Stimulated activated CD4-positive, alpha-beta T cell treated with anti-CD3 and anti-CD28 coated beads, Interleukin-1b, Interleukin-23, amount 100 ng/mL, for 1 hour (primary cell): ENCODE measurements at places on chromosomes 6 and 20.

GRCh38 chr20:2872459-2873009 is 747 bp upstream of the PTPRA start:
- DNase-seq, result peak; percentile 52

GRCh38 chr20:62460678-62461077 is 15.1 kb downstream of the GATA5 start:
- no peak for DNase-seq

GRCh38 chr6:38646166-38646878 is 6.6 kb upstream of the BTBD9 start:
- DNase-seq, result no peak

DNA sequence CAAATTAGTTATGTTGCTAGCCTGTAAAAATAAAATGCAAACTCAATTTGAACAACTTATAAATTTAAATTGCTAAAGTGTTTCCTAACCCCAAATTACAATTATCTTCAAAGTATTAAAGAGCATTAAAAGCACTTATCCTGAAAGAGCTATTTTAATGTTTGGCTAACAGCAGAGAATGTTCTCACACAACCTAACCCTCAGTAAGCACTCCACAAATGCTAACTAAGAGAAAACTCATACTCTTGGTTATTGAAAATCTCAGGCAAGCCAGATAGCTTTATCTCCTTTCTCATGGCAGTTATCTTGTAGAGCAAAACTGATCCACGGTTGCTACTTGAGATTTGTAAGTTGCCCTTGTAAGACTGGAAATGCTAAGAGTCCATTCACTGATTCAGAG is 30.5 kb upstream of the ADGRF1 start:
- no peak for DNase-seq

DNA sequence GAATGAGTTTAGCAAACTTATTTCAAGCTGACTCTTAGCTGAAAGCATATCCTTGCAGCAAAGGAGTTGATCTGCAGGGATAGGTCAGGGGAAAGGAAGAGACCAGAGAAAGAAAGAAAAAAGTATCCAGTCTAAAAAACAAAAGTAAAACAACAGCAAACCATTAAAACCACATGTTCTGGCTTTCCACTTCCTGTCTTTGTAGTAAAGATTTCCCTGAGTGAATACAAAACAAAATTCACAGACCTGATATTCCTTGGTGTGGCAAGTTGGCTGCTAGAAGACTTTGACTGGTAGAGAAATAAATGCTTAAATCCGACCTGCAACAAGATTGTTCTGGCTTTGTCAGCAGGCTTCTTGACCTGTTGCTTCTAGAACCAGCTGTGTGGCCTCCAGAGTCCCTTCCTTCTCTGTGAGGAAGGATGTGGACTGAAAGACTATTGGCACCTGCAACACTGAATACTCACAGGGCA is 23.4 kb upstream of the MCM3 start:
- no peak for DNase-seq

GRCh38 chr6:168210239-168211105 is 109.1 kb downstream of the DACT2 start:
- DNase-seq, result no peak

- no peak for DNase-seq
Measured at GRCh38 chr6:46734867-46735719, at the start of gene PLA2G7. Gene PLA2G7 (minus strand): TSS chr6:46735375. CDS start chr6:46722891, 12,484 bp downstream.

GRCh38 chr6:16770701-16771569 is 9.7 kb upstream of the ATXN1 start:
- peak; percentile 50 for DNase-seq

DNA sequence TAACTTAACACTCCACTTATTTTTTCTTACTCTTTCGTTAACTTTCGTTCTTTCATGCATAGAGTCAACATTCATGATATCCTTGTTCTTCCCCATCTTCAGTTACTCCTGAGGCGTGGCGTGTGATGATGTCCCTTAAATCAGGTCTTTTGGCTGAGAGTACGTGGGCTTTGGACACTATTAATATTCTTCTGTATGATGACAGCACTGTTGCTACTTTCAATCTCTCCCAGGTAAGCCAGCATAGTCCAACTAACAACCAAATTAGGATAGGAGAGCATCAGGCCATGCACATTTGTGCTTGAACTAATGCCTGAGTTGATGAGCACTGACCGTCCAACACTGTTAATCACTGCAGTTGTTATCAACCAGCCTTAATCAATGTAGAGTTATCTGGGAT is 119.6 kb downstream of the TMEM242 start:
- DNase-seq, result no peak

GRCh38 chr6:4603291-4603690 is 172.9 kb upstream of the CDYL start:
- DNase-seq, result no peak

DNA sequence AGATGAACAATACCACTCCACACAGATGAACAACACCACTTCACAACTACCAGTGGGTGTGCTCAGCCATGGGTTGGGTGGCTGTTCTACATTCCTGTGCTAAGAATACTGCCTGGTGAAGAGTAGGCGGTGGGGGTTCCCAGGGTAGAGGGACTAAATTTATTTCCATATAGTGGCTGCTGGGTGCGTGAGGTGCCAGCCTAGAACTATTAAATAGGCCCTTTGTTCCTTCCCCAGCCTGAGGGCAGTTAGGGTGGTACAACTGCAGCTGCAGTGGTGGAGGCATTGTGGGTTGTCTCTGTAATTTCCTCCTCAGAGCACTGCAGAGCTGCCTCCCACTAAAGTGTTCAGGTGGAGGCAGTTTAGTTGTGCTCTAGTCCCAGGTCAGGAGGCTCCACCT is 618.4 kb downstream of the MMUT start:
- DNase-seq, result no peak

- DNase-seq, result no peak
Measured at GRCh38 chr6:89530982-89531381, 98.0 kb downstream of the ANKRD6 start.

DNA sequence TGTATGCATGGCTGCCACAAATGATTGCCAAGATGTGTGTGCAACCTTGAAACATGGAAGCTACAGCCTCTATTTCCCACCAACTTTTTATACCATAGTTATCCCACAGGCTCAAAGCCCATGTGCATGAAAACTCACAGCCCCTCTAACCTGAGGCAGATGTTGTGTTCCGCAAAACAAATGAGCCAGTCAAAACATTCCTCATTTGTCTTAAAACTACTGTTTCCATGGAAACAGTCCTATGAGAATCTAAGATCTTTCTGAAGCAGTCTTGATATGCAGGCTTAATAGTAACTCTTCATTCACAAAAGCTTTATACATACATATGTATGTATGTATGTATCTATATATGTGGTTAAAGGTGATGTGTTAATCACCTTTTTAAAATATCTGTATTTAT is 31.2 kb upstream of the MANEA start:
- DNase-seq, result no peak

GRCh38 chr6:106671651-106672050 is 42.3 kb downstream of the QRSL1 start:
- DNase-seq, result no peak

DNA sequence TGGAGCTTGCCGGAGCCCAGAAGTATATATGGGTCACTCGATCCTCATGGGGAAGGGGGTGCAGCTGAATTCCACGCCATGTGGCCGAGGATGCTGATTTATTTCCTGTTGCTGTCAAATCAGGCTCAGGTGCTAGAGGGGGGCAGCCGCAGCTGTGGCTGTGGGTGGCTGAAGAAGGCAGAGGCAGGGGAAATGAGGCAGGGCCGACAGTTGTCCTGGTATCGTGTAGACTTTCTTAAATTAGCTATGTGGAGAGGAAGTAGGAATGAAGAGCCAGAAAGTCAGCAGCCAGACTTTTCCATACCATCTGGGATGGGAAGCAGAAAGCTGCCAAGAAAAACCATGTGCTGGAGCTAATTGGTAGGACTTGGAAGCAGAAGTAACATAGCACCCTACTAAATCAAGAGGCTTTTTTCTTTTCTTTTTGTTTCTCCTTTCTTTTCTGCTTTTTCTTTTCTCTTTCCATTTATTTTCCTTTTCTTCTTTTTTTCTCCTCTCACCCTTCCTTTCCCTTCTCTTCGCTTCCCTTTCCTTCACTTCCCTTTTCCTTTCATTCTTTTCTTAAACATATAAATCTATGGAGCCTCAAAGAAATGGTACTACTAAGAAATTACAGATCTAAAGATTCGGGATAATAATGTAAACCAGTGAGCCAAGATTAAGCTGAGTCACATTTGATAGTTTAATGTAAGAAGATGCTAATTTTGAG is 90.6 kb upstream of the CD83 start:
- no peak for DNase-seq

DNA sequence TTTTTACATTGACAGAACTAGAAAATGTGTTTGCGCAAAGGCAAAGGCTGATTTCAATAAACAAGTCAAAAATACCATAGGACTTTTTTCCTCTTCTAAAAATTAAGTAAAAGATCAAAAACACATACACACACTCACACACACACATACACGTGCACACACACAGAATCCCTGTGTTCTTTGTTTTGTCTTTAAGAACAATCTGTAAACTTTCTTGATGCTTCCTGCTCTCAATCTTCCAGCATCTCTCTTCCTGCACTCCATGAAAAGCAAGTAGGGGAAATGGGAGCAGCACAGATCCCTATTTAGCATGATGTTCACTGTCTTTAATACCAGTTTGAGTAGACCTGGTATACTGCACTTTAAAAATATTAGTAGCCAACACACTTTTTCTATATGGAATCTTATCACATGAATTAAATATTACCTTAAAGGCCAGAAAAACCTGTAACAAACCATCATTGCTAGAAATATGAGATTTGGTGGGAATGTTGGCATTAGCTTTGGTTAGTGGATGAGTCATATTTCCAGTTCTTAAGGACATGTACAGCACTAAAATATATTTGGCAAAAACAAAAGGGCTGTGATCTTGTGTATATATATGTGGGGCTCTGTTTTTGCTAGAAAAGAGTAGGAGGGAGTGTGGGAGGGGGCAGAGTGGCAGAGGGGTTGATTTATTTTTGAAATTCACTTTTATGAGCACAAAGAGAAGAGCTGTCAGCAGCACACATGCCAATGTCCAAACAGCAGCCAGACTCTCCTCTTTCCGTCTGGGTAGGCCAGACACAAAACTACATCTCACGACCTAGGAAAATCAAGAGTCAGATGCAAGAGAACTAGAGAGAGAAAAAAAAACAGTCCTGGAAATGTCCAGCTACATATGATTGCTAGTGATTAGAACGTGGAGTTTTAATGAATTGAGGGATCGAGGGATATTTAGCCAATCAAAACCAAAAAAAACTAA is 4.6 kb downstream of the PTPRK start:
- DNase-seq, result no peak

- no peak for DNase-seq
Measured at GRCh38 chr6:138765896-138766655, 7.5 kb upstream of the CCDC28A start.

GRCh38 chr20:60372275-60372674 is 414.1 kb downstream of the CDH26 start:
- DNase-seq, result no peak

GRCh38 chr20:13186043-13186774 is 34.9 kb upstream of the ISM1 start:
- no peak for DNase-seq

DNA sequence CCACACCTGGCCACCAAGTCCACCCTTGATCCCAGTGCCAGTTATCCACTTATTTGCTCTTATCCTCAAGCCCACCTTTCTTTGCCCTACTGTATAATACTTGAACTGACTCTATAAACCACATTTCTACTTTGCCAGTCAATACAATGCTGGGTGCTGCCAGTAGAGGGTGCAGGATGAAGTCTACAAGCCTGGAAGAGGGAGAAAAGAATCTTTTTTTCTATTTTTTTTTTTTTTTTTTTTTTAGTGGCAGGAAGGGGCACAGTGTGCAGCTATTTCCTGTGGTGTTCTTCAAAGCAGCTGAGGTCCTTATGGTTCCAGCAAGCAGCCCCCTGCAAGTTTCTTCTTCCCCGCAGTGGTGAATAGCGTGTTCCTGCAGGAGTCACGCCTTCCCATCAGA is 22.2 kb upstream of the GABRR1 start:
- no peak for DNase-seq

- no peak for DNase-seq
Measured at GRCh38 chr6:138923561-138923960, 64.5 kb downstream of the REPS1 start.

GRCh38 chr6:10421921-10422736 is 7.3 kb upstream of the TFAP2A start:
- no peak for DNase-seq

DNA sequence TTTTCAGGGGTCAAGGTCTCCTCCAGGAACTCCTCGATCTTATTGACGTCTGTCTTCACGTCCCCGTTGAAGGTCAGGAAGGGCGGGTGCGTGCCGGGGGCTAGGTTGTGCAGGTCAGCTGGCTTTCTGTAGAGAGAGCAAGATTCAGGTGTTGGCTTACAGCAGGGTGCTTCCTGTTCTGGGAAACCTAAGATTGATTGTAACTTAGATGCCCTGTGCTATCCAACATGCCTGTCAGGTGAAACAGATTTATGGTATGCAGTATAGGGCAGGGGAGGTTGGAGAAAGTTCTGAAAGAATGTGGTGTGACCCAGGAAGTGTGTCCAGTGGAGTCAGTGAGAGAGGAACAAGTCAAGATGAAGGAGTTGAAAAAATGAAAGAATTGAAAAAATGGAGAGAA is 66.4 kb downstream of the CLIC5 start:
- DNase-seq, result no peak

- no peak for DNase-seq
Measured at GRCh38 chr6:4323322-4323721, 187.9 kb upstream of the ECI2 start.

DNA sequence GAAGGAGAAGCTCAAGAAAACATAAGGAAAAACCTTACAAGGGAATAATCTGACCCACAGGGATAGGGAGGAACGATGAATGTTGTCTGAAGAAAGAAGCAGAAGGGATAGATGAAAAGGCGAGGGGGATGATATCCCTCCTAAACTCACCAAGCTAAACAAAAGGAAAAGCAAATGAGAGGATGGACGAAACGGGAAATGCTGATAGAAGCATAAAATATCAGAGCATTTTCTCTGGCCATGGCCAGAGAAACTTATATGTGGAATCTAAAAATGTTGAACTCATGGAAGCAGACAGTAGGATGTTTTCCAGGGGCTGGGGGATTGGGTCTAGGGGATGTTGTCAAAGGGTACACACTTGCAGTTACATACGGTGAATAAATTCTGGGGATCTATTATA is 148.4 kb upstream of the FOXQ1 start:
- DNase-seq, result no peak

GRCh38 chr6:88262332-88262731 is 96.2 kb upstream of the CNR1 start:
- DNase-seq, result no peak

GRCh38 chr6:113909224-113909856 is 52.2 kb downstream of the MARCKS start:
- DNase-seq, result no peak

DNA sequence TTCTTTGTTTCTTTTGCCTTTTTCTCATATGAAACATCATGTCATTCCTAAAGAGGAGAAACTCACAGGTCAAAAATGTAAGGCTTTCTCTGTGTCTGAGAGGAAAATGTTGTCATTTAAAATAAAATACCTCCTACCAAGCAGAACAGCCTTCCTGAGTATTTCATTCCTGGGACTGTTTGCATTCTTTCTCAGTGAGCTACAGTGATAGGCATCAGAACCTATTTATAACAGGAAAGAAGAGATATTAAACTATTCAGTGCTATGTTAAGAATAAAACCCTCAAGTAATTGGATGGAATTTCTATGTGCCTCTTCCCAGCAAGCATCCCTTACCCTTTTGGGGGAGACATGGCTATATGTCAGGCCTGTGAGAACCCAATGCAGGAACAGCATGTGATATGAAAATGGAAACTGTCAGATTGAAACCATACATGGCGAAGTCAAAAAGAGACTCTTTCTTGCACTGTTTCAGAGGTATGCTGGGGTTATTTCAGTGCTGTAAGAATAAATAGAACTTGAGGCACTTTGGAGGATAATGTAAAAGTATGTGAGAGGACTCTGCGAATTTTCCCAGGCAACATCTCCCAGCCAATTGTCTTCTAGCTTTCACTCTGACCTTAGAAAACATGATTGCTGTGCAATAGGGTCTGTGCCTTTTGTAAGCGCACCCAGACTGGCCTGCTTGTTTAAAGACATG is 133.8 kb upstream of the CCN2 start:
- no peak for DNase-seq
